ENCODE measurements at places on chromosomes 5 and 9.

DNA sequence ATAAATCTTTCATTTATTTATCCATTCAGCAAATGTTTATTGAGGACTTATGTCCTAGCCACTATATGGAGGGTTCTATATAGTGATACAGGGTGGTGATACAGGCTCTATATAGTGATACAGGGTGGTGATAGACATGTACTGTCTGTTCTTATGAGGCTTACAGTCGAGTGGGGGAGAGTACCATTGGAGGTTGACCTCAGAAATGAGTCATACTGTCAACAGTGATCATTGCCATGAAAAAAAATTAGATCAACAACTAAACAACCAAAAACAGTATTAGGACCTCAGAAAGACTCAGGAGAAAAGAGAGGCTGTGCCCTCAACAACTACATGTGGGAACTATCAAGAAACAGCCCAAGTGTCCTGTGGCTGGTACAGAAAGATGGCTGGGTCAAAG is 22.0 kb downstream of the PAPPA start:
- no peak for DNase-seq

DNA sequence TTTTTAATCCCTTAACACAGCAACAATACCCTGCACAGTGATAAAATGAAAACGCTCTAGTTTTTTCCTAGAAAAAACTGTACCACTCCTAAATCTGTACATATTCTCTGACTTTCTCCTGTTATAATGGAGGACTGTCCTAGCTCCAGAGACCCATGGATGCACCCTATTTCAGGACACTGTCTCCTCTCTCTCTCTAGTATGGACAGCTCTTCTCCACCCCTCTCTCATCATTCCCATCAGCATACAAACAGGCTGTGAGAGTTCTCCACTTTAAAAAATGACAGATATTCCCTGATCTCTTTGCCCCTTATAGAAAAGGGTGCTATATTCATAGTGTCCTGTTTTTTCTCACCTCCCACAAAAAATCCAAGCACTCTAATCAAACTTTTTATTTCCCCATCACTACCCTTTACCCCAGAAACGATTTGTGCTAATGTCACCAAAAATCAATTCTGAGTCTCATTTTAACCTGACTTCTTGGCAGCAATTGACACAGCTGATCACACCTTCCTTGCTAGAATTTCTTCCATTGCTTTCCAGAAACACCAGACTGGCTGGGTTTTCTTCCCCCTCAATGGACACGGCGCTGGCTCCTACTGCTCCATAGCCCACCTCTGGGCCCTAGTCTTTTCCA is 20.7 kb downstream of the ZNF608 start:
- DNase-seq = no peak

DNA sequence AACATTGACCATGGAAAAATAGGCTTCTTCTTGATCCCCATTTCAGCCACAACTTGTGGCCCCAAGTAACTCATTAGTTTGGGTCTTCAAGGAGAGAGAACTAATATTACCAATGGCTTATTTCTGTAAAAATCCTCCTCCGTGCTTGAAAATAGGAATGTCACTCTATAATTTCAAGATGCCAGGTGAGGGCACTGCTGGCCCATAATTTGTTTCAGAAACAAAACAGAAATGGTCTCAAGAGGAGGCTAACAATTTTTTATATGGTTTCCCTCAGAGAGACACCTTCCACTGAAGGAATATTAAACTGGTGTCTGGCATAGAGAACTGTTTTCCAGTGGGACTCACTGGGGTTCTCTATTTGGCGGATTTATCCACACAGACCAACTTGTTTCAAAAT is 437.0 kb upstream of the TRPC7 start:
- no peak for DNase-seq

GRCh38 chr9:72763022-72763421 is 189.8 kb downstream of the ALDH1A1 start:
- no peak for DNase-seq

GRCh38 chr5:149177911-149178565 is 36.7 kb downstream of the ABLIM3 start:
- no peak for DNase-seq

GRCh38 chr5:113020461-113021273 is 44.1 kb downstream of the DCP2 start:
- DNase-seq = peak; percentile 32

GRCh38 chr5:121164632-121165031 is 687.0 kb upstream of the FTMT start:
- no peak for DNase-seq

DNA sequence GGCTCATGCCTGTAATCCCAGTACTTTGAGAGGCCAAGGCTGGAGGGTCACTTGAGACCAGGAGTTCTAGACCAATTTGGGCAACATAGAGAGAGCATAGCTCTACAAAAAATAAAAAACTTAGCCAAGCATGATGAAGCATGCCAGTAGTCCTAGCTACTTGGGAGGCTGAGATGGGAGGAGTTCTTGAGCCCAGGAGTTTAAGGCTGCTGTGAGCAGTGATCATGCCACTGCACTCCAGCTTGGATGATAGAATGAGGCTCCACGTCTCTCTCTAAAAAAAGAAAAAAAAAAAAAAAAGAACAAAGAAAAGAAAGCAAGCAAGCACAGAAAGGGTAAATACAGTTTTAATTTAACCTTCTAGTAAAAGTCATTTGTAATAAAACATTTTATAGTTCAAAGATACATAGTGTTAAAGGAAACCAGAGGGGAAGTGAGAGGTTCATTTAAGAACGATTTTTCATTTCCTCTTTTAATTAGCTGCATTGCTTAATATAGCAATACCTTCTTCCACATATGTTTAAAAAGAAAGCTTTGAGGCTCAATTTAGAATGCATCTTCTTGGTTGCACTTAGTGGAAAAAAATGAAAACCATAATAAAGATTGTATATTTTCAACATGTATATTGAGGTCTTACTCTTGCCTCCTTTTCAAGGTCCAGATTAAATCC is 14.9 kb downstream of the GAPT start:
- DNase-seq = no peak

DNA sequence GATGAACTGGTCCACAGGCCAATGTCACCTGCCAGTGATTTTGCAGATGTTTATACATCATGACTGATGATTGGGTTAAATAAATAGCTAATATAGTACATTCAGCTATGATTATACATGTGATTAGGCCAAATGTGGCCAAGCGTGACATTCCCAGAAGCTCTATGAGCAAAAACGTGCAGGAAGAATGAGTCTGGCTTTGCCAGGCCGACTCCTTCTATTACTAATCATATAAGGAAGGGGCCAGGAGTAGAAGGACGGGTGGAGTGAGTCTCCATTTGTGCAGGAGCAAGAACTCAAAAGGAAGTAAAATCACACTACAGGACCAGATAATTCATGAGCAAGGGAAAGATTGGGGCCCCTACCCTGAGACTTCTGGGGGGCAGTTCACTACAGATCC is 178.2 kb downstream of the ROR2 start:
- DNase-seq = no peak

- DNase-seq = no peak
Measured at GRCh38 chr5:40202814-40203440, 476.8 kb upstream of the PTGER4 start.

GRCh38 chr9:131019388-131020239 is 10.6 kb downstream of the LAMC3 start:
- no peak for DNase-seq

- no peak for DNase-seq
Measured at GRCh38 chr5:34652914-34653313, 3.2 kb upstream of the RAI14 start.

- no peak for DNase-seq
Measured at GRCh38 chr9:134983506-134984371, 66.0 kb upstream of the FCN1 start.

DNA sequence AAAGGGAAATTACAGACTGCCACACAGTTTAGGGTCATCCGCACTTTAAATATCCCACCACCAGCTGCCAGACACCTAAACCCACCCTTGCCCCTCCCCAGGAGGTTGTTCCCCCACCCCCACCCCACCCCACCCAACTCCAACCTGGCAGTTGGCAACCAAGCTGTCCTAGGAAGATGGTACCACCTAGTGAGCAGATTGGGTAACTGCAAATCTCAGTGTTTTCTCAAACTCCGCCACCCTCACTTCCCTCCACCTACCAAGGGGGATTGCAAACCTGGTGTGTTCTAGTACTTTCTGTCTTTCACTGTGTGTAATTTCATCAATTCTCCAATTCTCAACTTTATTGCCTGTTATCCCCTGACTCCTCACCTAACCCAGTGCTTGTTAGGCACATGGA is 323.8 kb upstream of the IRX2 start:
- no peak for DNase-seq

- no peak for DNase-seq
Measured at GRCh38 chr9:106419829-106420228, 443.1 kb upstream of the ZNF462 start.

- DNase-seq = no peak
Measured at GRCh38 chr9:135165756-135166519, 78.5 kb downstream of the OLFM1 start.

DNA sequence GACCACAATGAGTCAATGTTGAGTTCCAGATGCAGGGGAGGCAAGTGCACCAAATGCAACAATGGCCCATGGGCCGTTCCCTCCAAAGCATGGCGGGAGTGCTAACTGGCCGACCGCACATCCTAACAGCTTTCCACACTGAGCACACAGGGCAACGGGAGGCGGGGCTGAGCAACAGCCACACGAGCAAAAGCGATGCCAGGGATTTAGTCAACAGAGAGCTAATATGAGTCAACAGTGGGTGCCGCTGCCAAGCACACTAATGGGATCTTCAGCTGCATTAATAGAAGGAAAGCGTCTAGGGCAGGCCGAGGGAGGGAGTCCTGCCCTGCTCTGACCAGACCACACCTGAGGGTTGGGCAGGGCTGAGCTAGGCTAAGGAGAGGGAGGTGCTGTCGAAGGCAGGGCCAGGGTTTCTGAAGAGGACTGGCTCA is 4.6 kb downstream of the EPB41L4B start:
- no peak for DNase-seq

- no peak for DNase-seq
Measured at GRCh38 chr5:116451066-116451465, 123.6 kb downstream of the SEMA6A start.

DNA sequence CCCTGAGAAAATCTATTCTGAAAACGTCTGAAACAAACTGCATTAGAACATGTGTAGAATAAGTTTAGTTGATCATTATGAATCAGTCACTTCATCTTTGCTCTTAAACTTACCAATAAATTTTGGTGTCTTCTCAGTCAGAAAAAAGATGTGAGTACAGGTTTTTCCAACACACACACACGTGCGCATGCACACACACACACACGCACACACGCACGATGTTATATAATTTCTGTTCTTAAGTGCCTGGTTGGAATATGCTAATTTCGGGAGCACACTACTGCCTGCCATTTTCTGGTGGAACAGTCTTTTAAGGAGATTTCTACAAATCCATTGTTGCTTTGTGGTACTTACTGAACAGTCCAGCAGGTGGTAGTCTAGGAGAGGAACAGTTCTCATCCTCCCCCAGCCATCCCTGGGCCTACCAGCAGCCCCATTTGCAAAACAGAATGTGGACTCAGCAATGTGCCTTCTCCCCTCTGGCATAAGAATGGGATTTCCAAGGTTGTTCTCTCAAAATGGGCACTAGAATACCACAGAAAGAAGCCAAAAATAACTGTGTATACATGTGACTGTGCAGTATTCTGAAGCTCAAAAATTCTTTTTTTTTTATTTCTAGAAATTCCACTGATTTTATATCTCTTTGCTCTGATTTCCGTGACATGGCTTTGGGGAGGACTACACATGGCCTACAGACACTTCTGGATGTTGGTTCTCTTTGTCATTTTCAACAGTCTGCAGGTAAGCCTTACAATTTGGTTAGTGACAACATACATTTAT is 281.3 kb downstream of the ARRDC3 start:
- DNase-seq = peak; percentile 56

All from CD4-positive, alpha-beta T cell treated with Interleukin-4 for 1 hour (primary cell).